ENCODE measurements at places on chromosomes 12 and 14. TPM values are rescaled to one million over a fixed set of nuclear protein-coding genes. Genes with fewer than 3 reads are reported as not detected.

The SLC25A29 gene
- total RNA-seq, result 177 TPM

- DNase-seq, result no peak
Observed at GRCh38 chr12:38788106-38788505, 117.3 kb downstream of the CPNE8 start.

The IRAK3 gene
- total RNA-seq, result 2.1 TPM

GRCh38 chr12:124605883-124606774 is 38.7 kb upstream of the NCOR2 start:
- no peak for DNase-seq

GRCh38 chr12:25372969-25373817 is 122.5 kb upstream of the KRAS start:
- DNase-seq, result no peak

DNA sequence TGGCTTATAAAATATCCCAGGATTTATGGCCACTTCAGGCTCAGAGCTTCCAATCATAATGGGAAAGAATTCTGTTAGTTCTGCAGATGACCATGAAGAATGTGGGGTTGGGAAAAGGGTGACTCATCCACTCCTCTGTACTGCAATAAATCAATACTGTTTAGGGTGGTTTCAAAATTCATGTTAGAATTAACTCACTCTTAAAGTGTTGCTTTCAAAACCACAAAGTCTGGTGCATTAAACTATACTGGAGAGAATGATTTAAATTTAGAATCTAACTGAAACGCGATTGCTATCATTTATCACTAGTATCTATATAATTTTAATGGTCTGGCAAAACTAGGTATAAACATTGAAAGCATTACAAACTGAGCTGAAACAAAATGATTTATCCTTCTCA is 798 bp downstream of the CCDC198 start:
- DNase-seq, result no peak

The CMA1 gene
- not detected for total RNA-seq

GRCh38 chr14:75591331-75591946 is 13.0 kb downstream of the FLVCR2 start:
- no peak for DNase-seq

DNA sequence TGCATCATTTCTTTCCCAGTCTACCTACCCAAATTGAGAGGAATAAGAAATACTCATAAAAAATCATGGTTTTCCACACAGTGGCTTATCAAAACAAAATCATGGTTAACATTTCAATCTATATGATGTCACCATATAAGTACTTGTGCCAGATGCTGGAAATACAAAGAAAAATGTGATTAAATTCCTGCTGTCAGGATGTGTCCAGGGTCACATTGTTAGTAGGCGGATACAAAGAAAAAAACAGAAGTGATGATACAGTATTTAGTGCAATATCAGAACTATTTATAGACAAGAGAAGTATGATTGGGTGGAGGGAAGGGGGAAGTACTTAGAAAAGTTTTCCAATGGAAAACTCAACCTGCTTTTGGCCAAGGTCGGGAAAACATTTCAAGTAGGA is 47.0 kb upstream of the OR6J1 start:
- DNase-seq, result no peak

DNA sequence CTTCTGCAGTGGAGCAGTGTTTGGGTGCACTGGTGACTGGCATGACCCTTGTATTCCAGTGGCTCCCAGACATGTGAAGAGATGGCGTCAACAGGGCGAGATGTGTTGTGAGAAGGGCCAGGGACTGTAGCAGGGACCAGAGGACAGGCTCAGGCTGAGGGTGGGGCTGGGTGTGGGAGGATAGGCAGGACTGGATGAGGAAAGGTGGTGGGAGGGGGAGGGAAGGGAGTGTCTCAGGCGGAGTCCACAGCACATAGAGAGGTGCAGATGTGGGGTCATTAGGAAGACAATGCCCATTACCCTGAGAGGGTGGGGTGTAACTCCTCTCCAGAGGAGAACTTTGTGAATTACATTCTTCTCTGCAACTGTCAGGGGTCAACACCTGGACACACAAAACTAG is 78.5 kb downstream of the DICER1 start:
- DNase-seq, result no peak

The RACGAP1 gene
- total RNA-seq, result 3.8 TPM

GRCh38 chr14:101977311-101978071 is 13.1 kb downstream of the DYNC1H1 start:
- no peak for DNase-seq

The POTEG gene
- not detected for total RNA-seq

- no peak for DNase-seq
Observed at GRCh38 chr12:122850695-122851350, 15.6 kb downstream of the HIP1R start.

GRCh38 chr14:90857866-90858265 is 41.6 kb upstream of the TTC7B start:
- no peak for DNase-seq

- no peak for DNase-seq
Observed at GRCh38 chr12:104641862-104642261, 185.1 kb downstream of the CHST11 start.

- no peak for DNase-seq
Observed at GRCh38 chr12:83575326-83575725, 888.6 kb downstream of the TMTC2 start.

DNA sequence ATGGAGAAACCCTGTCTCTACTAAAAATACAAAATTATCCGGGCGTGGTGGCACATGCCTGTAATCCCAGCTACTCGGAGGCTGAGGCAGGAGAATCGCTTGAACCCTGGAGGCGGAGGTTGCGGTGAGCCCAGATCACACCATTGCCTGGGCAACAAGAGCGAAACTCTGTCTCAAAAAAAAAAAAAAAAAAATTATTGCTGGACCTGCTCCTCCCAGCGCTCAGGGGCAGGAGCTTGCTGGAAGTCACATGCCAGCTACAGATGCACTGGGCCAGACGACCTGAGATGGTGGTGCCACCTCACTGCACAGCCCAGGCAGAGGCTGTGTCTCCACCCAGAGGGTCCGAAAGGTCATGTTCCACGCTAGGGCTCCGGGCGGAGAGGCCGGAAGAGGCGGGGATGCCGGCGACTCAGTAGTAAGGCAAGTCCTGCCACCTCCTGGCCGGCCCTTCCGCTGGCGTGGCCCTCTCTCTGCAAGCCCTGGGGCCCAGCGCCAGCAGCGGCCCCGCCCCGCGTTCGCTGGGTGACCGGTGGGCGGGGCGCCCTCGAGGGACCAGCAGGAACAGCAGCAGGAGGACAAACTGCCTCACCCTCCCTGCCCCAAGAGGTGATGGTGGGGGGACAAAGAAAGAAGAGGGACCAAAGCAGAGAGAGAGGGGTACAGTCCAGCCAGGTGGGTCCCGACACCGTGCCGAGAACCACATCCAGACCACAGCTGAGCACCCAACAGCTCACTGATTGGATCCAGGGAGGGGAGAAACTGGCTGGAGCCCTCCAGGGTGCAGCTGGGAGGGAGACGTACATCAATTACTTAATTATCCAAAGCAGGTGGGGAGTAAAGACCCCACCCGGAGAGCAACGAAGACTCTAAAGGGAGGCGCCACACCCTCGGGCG is 3.6 kb upstream of the RHOF start:
- peak; percentile 84 for DNase-seq

- no peak for DNase-seq
Observed at GRCh38 chr14:75702616-75703261, 41.7 kb downstream of the TTLL5 start.

Data from ovary (tissue), 10 donors.